Epithelial cell of alveolus of lung (primary cell): ENCODE measurements at places on chromosomes 1 and 21. TPM values are rescaled to one million over a fixed set of nuclear protein-coding genes. Genes with fewer than 3 reads are reported as not detected.

Gene AJAP1
- 0.24 and 1.0 TPM in 2 replicates for total RNA-seq

Gene RAB42
- total RNA-seq: 5.5 and 5.8 TPM in 2 replicates

Gene PARS2
- total RNA-seq: 4.8 and 6.7 TPM in 2 replicates

Gene JAM2
- total RNA-seq: 2.5 and 3.0 TPM in 2 replicates

Gene PCP4
- not detected in 2 replicates for total RNA-seq

Gene CRYBG2
- total RNA-seq: 0.26 TPM in 1 of 2 replicates, not detected in the other

Gene S100A10
- 75.2 and 168 TPM in 2 replicates for total RNA-seq

Gene THEM5
- total RNA-seq: not detected in 2 replicates

Gene RGS5
- 5.2 and 10.5 TPM in 2 replicates for total RNA-seq

Gene KDF1
- 1.7 TPM in 1 of 2 replicates, not detected in the other for total RNA-seq

Gene PGLYRP4
- not detected in 2 replicates for total RNA-seq

Gene TDRD5
- total RNA-seq: under 0.01 TPM in 1 of 2 replicates, not detected in the other

Gene TACSTD2
- total RNA-seq: 1.4 and 9.7 TPM in 2 replicates

Gene SPRR2A
- total RNA-seq: not detected in 2 replicates

Gene HOOK1
- under 0.01 TPM in 1 of 2 replicates, not detected in the other for total RNA-seq

Gene RGS18
- 0.52 and 1.3 TPM in 2 replicates for total RNA-seq

Gene FCGR2B
- not detected in 2 replicates for total RNA-seq

Gene TMEM201
- 8.2 and 9.4 TPM in 2 replicates for total RNA-seq
